Fibroblast of lung (primary cell): ENCODE measurements at places on chromosomes 2 and 18. TPM values are rescaled to one million over a fixed set of nuclear protein-coding genes. Genes with fewer than 3 reads are reported as not detected.

GRCh38 chr2:230908092-230908594 is 16.9 kb downstream of the GPR55 start:
- DNase-seq, result no peak
- peaks cover 8% of the 10 kb centered on the region for H3K4me1 ChIP-seq

GRCh38 chr18:57737400-57738060 is 65.6 kb downstream of the ATP8B1 start:
- H3K36me3 ChIP-seq, result peaks cover 4% of the 10 kb centered on the region
- no peaks in the 10 kb centered on the region for H3K27me3 ChIP-seq
- DNase-seq, result peak; percentile 99
- peak overlapping the region; percentile 29 for H3K27ac ChIP-seq
- H3K4me3 ChIP-seq, result peak overlapping the region; percentile 26
- H3K4me1 ChIP-seq, result peaks cover 5% of the 10 kb centered on the region

GRCh38 chr2:134712736-134713135 is 6.1 kb downstream of the TMEM163 start:
- H3K4me3 ChIP-seq, result no peak overlapping the region
- no peak overlapping the region for H3K27ac ChIP-seq
- no peak for DNase-seq
- peaks cover 22% of the 10 kb centered on the region for H3K27me3 ChIP-seq
- H3K4me1 ChIP-seq, result no peaks in the 10 kb centered on the region

DNA sequence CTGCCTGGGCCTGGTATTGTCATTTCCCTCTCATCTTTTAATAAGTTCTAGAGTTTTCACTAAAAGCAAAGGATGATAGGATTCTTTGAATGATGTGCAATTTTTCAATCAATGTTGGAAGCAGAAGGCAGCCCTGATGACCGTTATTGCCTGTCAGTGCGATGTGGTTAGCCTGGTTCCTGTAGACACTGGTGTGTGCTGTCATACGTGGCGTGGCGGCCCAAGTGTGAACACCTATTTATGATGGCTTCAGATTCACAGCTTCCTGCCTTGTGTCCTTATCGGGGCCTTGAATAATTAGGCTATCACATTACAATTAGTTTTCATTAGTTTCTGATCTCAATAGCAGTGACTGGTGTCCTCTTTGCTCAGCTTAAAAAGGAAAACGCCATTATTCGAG is 218.5 kb downstream of the TPGS2 start:
- H3K27ac ChIP-seq, result no peak overlapping the region
- no peaks in the 10 kb centered on the region for H3K4me1 ChIP-seq

DNA sequence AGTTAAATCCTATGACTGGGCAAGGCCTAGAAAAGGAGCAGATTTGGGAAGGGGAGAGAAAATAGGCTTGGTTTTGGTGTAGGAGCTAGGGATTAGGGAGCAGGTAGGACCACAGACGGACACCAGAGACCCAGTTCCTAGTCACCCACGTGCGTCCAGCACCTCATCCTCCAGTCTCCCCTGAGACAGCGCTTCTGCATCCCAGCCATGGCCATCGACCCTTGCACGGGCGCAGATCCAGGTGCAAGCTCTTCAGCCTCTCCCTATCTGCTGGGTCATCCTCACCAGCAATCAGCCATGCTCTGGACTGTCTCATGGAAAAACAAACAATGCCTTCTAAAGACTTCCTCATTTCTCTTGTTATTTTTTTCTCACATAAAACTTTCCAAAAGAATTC is 246.8 kb upstream of the RAB6C start:
- DNase-seq, result no peak
- no peaks in the 10 kb centered on the region for H3K27me3 ChIP-seq
- no peak overlapping the region for H3K27ac ChIP-seq
- H3K36me3 ChIP-seq, result no peaks in the 10 kb centered on the region
- no peak overlapping the region for H3K4me3 ChIP-seq

The TEX44 gene
- total RNA-seq, result not detected in 2 replicates

The NT5C1B gene
- total RNA-seq, result not detected in 2 replicates

The CXCR2 gene
- not detected in 2 replicates for total RNA-seq

The MBP gene
- 3.6 and 7.2 TPM in 2 replicates for total RNA-seq
